Trophoblast cell (in vitro differentiated cells and primary cell): ENCODE measurements at places on chromosomes 2 and 18.

GRCh38 chr2:152452256-152452973, 117.4 kb downstream of the FMNL2 start:
- no peak for DNase-seq

DNA sequence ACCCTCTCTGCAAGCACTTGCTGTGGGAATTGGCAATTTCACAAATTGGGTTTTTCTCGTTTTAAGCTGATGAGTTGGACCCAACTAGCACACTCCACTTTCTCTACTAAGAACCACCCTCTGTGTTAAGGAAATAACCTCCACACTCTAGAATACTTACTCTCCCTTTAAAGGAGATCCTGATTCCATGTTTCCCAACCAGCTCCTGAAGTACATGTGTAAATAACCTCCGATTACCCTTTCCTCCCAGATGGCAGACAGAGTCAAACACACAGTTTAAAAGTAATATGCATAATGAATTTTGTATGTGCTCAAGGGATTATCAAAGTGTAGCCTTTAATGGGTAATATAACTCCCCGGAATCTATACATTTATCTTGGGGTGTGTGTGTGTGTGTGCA, 171.3 kb upstream of the OSR1 start:
- no peak for DNase-seq

DNA sequence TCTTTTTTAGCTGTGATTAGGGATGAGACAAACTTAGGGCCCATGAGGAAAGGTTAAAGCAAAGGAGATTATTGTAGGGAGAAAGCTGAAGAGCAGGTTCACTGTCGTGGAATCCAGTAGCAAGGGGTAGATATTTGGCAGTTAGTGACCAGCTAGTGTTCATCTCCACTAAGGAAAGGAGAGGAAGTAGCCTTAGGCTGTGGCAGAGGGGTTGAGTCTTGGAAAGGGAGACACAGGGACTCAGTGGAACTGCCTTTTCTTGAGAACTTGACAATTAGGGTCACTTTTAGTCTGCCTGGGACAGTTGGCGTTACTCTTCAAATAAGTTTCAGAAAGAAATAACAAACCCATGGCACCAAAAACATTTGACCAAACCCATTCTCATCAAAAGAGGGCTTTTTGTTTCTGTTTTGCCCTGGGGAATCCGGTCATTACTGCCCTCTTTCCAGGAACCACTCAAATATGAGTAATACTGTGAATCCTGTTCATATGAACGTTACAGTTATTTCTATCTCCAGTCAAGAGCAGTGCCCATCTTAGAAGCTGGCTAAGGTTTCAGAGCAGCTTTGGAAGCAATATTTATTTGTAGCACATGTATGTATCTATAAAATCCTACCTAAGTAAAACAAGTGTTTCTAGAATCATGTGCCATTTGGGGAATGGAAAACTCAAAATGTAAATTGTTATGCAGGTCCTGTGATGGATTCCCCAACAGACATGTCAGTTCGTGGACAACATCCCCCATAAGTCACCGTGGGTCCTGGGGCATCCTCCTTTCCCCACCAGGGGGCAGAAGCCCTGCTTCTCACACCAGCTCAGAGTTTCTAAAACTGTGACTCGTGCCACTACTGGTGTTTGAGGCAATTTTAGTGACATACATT, 77.3 kb upstream of the PHLPP1 start:
- DNase-seq, result peak; percentile 25

- no peak for DNase-seq
Measured at GRCh38 chr2:12050396-12050795, 304.0 kb downstream of the LPIN1 start.

DNA sequence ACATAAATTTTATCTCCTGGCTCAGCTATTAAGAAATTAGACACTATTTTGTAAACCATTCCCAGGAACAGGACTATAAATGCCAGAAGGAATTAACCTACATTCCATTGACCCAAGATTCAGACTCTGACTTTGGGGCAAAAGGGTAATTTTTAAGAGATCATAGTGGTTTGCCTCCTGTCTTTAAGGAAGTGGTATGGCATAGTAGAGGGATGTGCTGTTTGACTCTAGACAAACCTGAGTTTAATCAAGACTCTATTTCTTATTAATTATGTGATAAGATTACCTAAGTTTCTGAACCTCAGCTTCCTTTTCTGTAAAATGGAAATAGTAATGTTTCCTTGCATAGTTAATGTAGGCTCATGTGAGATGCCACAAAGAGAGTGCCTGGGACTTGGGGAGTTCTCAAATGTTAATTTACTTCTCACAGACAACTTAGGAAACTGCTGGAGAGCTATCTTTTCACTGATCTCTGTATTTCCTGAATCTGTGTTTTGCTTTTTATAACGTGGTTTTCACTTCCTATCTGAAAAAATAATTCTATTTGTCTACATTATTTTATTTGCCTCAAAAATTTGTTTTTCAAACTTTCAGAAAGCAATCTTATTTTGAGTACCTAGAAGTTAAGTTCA, 11.9 kb upstream of the SLC40A1 start:
- no peak for DNase-seq

- DNase-seq, result no peak
Measured at GRCh38 chr2:21981127-21981526, 857.4 kb downstream of the TDRD15 start.

GRCh38 chr2:241948901-241949735, 79.6 kb downstream of the RTP5 start:
- DNase-seq, result no peak

GRCh38 chr2:3377279-3377611, 373 bp downstream of the EIPR1 start:
- DNase-seq, result no peak

DNA sequence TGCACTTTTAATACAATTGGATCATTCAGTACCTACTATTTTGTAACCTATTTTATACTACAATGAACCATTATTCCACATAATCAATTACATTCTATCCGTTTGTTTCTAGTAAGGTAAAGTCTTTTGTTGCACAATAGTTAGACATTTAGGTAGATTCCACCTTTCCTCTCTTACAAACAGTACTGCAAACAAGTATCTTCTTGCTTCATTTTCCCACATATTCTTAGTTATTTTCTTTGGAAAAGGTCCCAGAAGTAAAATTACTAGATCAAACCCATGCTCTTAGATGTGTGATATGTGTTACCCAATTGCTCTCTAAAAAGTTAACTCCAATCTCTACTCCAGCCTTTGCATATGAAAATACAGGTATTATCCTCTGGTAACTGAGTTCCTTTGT, 49.6 kb downstream of the SPIRE1 start:
- peak; percentile 10 for DNase-seq

GRCh38 chr2:217332866-217333265, 473.0 kb upstream of the TNP1 start:
- peak; percentile 84 for DNase-seq
